Cardiac fibroblast (primary cell): ENCODE measurements at places on chromosomes 13 and 19.

DNA sequence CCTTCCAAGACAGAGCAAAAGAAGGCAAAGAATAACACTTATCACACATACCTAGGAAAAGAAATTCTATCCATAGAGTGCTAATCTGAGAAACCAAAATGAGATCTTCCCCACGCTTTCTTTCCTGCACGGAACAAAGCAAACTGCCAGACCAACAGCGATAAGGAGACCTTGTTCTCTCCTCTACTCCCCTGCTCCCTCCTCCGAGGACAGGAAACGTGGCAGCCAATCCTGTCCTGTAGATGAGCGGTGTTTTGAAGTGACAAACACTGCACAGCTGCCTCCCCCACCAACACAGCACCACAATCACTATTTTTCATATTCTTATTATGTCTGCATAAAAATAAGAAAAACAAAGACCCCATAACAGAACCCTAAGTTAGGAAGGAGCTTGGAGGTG lies 113.9 kb upstream of the IRS2 start:
- peak; percentile 5 for DNase-seq

GRCh38 chr19:18093439-18094161 lies 4.0 kb upstream of the MAST3 start:
- no peak for DNase-seq

- DNase-seq: no peak
Measured at GRCh38 chr13:48946163-48946562, 29.5 kb upstream of the FNDC3A start.

DNA sequence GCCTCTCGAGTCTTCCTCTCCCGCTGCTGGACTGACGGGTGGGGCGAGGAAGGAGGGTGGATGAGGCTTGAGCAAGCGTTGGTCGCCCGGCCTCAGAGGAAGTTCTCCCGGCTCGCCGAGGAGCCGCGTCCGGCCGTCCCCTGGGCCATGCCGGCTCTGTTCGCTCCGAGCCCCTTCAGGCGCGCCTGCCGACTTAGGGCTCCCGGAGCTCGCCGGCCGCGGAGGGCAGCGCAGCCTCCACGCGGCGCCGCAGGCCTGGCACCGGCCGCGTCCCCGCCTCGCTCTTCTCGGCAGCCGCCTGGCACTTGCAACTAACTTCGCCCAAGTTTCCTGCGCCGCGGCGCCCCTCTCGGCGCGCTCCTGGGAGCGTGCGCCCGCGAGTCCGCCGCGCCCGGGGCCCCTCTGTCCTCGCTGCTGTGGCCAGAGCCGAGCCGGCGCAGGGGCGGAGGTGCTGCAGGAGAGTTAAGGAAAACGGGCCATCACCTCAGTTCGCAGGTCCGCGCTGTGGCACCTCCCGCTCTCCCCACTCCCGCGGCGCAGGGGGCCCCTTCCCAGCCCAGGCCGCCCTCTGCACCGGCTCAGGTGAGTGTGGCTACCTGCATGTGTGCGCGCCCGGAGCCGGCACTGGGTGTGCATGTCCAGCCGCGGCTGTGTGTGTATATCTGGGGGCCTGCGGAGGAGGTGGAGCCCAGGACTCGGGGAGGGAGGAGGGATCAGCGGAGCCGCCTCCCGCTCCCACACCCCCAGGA lies 641 bp upstream of the SOX21 start:
- DNase-seq: peak; percentile 74

- DNase-seq: peak; percentile 43
Measured at GRCh38 chr19:49555600-49556411, 24.6 kb downstream of the NOSIP start.

DNA sequence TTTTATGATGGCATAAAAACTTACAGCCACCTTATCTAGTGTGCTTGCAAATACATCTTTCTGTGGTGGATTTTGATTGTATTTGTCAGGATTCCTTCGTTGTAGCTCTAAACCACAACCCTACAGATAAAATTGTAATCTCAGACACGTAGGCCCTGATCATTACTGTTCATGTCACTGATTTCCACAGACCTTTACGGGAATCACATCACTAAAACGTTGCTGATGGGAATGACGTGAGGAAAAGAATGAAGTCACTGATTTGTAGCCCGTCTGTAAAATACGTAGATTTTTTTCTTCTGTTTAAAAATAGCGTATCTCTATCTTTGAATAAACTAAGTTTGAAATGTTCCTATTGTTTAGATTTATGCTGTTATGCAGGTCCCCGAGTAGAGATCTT lies 399.2 kb downstream of the MYO16 start:
- DNase-seq: no peak

GRCh38 chr13:107586216-107586615 lies 629.1 kb downstream of the LIG4 start:
- DNase-seq: no peak

- peak; percentile 85 for DNase-seq
Measured at GRCh38 chr19:10388957-10389356, 8.6 kb upstream of the TYK2 start.

DNA sequence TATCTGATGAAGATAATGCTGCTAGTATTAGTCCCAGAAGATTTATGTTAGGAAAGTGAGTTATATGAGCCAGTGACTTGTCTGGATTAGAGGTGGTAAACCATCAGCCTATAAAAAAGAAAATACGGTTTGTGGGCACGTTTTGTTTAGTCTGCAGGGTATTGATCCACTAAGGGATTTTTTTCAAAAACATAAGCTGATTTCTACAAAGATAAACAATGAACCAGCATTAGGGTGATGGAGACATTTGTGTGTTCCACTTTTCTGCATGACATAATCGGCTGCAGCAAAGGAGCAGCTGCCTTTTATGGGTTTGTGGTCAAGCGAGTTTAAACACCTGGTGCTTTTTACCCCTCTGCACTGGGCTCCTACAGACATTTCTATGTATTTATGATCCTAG lies 836.4 kb upstream of the GPC6 start:
- DNase-seq: no peak

DNA sequence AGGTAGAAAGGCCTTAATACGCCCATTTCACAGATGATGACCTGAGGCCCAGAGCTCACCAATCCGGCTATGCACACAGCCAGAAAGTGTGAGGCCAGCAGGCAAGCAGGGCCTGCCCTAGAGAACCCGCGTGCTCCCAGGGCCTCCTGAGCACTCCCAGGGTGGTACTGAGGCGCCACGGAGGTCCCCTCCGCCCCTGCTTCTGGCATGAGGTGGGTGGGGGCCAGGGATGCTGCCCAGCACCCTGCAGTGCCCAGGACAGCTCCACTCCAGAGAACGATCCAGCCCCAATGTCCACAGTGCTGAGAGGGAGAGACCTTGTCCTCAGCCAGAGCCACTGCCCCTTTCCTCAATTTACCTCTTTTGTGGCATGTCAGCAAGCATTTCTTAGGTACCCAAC lies 13.9 kb downstream of the SGTA start:
- no peak for DNase-seq

GRCh38 chr19:870963-871401 lies 11.5 kb downstream of the CFD start:
- DNase-seq: no peak

DNA sequence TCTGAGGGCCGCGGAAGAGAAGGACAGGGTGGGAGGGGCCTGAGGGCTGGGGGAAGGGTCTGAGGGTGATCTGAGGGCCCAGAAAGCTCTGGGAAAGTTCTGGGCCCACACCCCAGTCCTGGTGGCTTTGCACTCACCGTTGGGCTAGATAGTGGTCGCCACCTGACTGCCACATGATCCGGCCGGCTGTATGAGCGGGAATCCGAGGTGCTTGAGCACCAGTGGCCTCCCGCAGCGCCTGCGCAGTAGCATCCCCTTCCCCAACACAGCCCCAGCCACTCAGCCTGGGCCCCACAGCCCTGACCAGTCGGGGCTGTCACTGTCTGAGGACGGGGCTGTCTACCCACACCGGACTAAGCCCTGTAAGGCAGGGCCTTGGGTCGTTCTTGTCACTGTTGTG lies 15.0 kb downstream of the PRODH2 start:
- DNase-seq: no peak

DNA sequence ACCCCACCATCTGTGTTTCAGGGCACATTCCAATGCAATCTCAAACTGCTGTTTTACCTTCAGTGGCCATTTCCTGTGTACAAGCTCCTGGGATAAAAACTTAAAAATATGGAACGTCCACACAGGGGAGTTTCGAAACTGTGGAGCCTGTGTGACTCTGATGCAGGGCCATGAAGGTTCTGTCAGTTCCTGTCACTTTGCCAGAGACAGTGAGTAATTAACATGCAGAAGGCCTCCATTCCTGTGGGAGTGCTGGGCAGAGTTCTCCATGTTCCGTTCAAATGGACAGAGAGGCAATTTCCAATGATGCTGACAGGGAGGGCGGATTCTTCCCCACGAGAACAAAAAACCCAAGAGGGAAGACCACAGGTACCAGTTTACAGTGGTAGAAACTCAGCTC lies 24.4 kb downstream of the WDR88 start:
- peak; percentile 81 for DNase-seq

DNA sequence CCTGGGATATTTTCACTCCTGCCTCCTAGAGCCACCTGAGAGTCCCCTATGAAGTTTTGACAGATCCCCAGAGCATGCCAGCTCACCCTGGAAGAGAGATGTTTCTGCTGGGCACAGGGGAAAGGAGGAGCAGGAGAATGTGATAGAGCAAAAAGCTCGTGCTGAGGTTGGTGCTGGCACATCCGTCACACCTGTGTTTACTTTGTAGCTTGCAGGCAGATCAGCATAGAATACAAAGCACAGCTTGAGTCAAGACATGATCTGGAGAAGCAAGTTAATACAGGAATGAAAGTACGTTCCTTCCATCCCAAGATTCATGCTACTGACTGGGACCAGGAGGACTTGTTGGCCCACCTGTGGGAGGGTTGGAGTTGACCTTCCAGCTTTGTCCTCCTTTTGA lies 46.1 kb downstream of the HSPH1 start:
- no peak for DNase-seq

DNA sequence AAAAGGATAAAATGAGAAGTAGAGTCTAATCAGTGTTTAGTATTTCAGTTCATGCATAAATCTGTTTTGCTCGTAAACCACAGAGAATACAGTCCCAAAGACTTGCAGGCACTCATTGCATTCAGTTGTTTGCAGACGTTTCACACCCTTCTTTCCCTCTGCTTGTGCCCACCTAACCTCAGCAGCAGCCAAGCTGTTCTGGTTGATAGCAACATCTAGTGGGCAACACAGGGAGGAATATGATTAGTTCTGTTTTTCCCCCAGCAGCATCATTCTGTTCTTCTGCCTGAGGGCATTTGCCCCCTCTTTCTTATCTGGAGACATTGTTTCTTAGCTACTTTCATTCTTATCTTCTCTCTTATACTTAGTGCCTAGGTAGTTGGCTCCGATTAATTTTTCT lies 135.6 kb downstream of the PAN3 start:
- peak; percentile 3 for DNase-seq

DNA sequence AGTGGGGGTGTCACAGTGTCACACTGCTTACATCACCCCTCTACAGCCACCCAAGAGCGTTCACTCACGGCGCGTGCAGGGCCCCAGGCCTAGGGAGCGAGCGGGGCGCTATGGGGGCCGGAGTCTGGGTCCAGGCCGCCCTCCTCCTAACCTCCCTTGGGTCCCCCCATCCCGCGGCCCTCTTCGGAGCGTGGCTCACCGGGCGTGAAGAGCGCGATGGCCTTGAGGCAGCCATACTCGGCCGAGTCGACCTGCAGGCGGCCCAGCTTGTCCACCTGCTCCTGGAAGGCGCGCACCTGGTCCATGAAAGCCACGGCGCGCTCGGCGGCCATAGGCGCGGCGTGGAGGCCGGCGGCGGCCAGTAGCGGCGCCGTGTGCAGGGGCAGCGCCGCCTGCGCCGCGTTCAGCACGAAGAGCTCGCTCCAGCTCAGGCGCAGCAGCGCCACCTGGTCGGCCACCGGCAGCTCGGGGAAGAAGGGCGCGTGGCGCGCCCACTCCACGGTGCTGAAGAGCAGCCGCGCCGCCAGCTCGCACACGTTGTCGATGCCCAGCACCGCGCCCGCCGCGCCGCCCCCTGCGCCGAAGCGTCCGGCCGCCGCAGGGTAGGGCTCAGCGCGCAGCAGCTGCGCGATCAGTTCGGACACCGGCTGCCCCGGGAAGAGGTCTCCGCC lies 9.4 kb downstream of the OCEL1 start:
- DNase-seq: peak; percentile 62

DNA sequence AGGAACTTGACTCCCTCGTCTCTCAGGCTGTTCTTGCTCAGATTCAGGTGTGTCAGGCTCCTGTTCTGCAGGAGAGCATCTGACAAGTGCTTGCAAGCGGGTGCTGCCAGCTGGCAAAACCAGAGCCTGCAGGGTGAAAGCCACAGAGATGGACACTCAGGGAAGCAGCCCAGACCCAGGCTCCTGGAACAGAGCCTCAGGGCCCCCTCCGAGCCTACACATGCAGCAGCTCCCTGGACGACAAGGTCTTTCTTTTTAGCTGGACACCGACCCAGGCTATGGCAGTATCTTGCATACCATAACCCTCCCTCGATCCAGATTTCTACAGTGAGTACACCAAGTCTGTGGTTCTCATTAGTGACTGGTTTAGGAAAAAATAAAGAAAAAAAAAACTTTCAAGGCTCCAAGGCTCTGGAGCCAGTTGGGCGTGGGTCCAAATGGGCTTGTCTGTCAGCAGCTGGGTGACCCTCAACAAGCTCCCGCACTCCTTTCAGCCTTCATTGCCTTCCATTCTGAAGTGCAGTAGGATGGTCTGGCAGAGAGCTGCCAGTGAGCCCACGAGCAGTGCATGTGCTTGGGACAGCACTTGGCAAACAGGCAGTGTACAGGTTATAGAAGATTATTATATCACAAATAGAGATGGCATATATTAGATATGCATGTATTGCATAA lies 29.9 kb downstream of the NLRP13 start:
- no peak for DNase-seq

DNA sequence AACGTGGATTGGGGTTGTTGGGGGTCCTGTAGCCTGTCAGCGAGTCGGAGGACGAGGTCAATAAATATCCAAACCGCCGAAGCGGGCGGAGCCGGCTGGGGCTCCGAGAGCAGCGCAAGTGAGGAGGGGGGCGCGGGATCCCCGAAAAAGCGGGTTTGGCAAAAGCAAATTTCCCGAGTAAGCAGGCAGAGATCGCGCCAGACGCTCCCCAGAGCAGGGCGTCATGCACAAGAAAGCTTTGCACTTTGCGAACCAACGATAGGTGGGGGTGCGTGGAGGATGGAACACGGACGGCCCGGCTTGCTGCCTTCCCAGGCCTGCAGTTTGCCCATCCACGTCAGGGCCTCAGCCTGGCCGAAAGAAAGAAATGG lies 754 bp upstream of the SIX5 start:
- DNase-seq: no peak

- DNase-seq: no peak
Measured at GRCh38 chr13:113169277-113170272, 11.1 kb downstream of the PROZ start.
